ENCODE measurements at places on chromosomes 2 and 18.

DNA sequence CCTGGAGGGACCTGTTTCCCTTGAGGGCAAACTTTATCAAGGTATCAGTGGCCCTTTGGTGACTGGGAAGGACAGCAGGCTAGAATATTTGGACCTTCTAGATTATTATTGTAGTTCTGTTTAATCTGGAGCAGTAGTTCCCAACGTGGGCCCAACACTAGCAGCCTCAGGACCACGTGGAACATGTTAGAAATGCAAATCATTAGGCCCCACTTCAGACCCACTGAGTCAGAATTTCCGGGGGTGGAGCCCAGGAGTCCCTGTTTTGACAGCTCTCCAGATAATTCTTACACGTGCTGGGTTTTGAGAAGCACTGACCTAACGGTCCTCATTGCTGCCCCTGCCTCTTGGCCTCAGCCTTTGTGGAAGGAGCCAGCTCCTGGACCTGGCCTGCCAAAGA, 25.5 kb upstream of the DYNC2LI1 start:
- DNase-seq: no peak

DNA sequence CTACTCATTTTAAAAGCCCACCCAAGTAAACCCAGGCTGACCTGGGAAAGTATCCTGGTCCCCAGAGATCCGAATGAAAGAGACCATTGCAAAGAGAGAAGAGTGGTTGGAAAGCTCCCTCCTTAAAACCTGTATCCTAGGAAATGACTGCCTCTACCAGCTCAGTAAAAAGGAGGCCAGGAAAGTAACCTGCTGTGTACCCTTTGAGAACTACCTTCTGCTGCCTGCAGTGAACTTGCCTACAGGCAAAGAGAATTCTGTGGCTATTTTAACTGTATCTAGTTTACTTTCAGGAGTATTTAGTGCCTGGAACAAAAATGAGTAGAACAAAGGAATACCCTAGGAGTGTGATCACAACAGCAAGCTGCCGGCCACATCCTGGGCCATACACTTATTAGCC, 641.7 kb upstream of the NRXN1 start:
- DNase-seq: no peak

DNA sequence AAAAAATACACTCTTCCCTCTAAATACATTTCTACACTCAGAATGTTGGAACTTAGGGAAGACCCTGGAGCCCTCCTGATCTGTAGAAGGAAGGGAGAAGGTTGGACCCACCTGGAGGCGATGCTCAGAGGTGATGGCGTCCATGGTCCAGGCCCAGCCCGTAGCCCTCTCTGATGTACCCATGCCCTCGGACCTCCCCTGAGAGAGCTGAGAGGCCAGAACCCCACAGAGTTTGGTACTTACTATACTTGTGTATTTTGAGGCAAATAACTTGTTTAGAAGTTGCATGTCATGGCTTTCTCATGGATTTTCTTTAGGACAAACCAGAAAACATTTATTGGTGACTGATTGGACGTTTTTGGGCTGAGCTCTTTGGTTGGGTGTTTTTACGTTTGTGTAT, 10.5 kb downstream of the CTDP1 start:
- DNase-seq: no peak

- no peak for DNase-seq
Measured at GRCh38 chr2:28269019-28269784, 123.5 kb upstream of the FOSL2 start.

DNA sequence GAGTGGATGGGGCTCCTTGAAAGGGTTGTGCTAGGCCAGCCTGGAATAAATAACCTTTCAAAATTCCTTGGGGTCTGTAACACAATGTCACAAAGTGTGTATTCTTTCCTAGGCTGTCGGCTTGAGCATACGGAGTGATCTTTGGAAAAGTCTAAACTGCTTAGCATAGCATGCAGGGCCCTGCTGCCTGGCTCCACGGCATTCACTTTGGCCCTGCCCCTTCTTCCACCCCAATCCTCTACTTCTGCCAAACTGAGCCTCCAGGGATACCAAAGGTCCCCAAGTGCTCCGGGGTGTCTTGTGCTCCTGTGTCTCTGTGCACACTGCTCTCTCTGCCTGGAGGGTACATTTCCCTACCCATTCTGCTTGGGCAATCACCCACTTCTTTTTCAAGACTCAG, 196.1 kb downstream of the LTBP1 start:
- DNase-seq: no peak

Data from CD4-positive, alpha-beta T cell treated with Interleukin-15 for 1 hour (primary cell).